H9 (cell line): ENCODE measurements at places on chromosomes 2 and 18. TPM values are rescaled to one million over a fixed set of nuclear protein-coding genes. Genes with fewer than 3 reads are reported as not detected.

The SERPINB10 gene
- not detected in 2 replicates for total RNA-seq

- no peak for DNase-seq
Observed at GRCh38 chr18:29218091-29218490, 1041.2 kb upstream of the CDH2 start.

DNA sequence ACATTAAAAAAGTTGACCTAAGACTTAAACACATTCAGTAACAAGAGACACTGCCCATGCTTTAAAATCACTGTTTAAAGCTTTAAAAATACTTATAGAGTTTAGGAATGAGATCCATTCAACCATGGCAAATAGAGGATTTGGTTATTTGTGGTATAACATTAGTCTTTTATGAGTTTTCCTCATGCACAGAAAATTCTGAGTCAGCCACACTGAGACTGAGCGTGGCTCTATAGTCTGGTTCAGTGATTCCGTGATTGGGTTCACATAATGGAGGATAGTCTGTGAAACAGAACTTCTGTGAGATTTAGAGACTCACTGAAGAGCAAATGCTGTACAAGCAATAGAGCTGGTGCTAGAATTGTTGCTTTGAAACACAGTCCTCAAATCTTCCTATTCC is 1502.4 kb upstream of the PIK3C3 start:
- DNase-seq = no peak

GRCh38 chr2:223894968-223895367 is 50.2 kb downstream of the WDFY1 start:
- no peak for DNase-seq

The KCNE4 gene
- 0.20 and 0.24 TPM in 2 replicates for total RNA-seq

DNA sequence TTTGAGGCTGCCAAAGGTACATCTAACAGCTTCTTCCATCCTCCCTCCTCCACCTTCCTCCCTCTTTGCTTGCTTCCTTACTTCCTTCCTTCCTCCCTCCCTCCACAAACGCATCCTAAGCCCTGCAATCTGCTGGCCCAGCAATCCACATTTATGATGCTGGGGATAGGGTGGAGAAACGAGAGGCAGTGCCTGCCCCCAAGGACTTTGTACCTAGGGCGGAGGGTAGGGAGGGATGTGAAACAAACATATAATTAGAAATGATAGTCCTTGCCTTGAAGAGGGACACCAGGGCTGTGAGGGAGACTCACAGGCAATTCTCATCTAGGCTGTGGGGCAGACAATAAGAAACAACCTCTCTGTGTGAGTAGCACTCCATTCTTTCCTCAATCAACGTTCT is 188.3 kb downstream of the ANKRD30B start:
- no peak for DNase-seq

The CCDC121 gene
- total RNA-seq = 1.2 and 1.6 TPM in 2 replicates

- no peak for DNase-seq
Observed at GRCh38 chr2:168453404-168453803, 2.7 kb upstream of the CERS6 start.

The LBH gene
- 51.6 and 53.0 TPM in 2 replicates for total RNA-seq

DNA sequence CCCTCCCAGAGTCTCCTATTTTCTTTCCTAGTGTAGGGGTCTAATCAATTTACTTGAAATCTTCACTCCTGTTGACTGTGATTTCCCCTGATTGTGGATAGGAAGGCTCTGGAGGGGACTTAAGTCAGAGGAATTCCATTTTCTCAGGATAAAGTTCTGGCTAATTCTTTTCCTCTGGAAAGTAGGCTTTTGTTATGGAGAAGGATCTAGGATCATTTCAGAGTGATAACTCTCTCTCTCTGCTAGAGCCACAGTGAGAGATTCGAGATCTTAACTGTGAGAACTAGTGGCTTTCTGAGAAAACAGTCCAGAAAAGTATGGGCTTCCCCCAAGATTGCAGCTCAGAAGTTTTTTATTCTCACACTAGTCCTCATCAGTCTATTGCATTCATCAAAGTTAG is 163.9 kb upstream of the TFPI start:
- no peak for DNase-seq

- no peak for DNase-seq
Observed at GRCh38 chr2:150480241-150480640, 7.2 kb downstream of the RND3 start.

The ANKRD53 gene
- total RNA-seq = 0.28 and 0.88 TPM in 2 replicates

The EPAS1 gene
- 1.1 and 1.4 TPM in 2 replicates for total RNA-seq

The NEMP2 gene
- total RNA-seq = 5.3 and 6.6 TPM in 2 replicates

GRCh38 chr2:10498525-10499274 is 50.6 kb upstream of the ODC1 start:
- no peak for DNase-seq
